ENCODE measurements at places on chromosomes 11 and 22.
A peak's percentile ranks its signal among the peaks of the same experiment; 100 is the strongest.

DNA sequence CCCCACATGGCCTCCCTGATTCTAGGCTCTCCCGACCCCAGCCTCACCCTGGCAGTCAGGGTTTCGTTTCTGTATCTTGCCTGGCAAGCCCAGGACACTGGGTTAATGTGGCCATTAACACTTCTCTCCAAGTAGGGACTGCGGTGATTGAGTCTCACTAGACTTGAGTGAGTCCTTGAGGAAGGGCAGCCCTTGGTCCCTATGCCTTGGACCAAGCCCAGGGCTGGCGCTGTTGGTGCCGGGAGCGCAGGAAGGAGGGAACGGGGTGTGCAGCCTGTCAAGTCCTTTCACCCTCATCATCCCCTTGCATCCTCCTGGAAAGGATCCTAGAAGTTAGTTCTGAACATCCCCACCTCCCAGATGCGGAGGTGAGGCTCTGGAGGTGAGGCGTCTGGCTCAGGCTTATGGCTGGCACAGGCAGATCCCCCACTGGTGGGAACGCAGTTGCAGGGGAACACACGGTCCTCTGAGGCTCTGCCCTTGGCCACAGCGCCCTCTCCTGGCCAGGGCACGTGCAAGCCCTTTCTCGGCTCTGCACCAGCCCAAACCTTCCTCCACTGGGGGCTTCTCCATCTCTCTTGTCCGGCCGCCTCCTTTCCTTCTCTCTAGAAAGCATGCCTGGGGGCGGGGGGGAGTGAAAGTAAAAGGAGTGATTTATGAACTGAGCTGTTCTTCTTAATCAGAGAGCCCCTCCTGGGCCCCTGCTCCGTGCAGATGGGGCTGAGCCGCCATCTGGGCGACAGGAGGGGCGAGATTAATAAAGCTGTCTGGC lies 56.7 kb downstream of the TP53I11 start:
- peak; percentile 53 for DNase-seq

DNA sequence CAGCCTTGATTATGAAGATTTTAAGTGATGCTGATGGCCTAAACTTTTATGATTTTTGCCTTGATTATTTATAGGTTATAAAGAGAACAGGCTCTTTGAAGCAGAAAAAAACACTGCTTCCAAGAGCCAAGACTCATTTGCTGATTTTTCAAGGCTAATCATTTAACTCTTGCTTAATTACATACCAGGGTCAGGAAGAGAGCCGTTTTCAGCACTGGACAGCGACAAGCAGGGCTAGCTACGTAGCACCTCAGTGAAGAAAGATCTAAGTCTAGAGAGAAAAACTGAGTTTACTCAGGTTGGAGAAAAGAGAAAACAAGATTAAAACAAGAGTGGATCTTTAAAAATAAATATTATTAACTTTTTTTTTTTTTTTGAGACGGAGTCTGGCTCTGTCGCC lies 615.4 kb upstream of the B3GAT1 start:
- DNase-seq = no peak

DNA sequence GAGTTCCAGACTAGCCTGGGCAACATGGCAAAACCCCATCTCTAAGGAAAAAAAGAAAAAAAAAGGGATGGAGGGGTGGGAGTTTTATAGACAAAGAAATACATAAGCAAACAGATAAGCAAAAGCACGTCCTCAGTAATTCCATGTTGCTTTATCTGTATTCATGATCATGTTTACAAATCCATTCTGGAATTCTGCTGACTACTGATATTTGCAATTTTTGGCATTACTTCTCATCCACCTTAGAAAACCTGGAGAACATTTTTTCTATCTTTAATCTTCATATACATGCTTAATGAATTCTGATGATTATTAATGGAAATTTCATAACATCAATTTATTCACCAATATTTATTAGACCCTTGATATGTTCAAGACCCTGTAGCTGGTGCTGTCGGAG lies 1.7 kb upstream of the FDX1 start:
- no peak for DNase-seq

- no peak for DNase-seq
These were observed 32.7 kb upstream of the MICAL2 start for GRCh38 chr11:12077535-12078280.

DNA sequence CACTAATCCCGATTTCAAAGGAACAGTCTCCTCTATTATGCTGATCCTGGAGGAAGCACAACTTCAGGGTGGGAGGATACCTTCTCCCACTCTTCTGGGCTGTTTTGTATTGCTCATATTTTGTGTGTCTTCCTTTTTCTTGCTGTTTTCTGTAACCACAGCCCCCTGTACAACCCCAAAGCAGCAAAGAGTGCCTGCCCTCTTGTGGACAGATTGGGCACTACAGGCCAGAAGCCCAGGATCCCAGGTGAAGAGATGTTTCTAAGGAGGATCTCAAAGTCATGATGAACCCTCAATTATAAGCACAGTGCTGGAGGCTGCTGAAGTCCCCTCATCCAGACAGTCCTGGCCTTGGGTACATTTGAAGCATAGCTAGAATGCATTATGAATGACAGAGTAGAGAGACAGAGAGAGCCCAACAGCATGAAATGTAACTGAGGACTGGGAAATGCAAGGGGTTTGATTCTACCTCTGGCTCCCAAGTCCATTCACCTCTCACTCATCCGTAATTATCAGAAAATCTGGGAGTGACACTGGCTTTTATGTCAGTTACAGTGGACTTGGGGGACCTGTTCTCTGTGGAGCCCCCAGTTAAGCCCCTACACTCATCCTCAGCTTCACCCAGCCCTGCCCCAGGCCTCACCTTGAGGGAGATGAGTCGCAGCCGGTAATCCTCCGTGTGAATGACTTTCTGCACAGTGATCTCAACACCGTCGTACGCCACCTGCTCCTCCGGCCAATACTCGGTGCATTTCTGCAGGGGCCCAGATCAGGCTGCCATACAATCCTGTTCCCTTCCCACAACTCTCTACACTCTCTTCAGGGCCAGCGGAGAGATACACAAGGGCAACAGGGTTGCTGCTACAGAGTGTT lies 6.2 kb upstream of the IGSF22 start:
- DNase-seq = no peak

GRCh38 chr11:1807264-1807995 lies 27.4 kb upstream of the SYT8 start:
- DNase-seq = no peak

- no peak for DNase-seq
These were observed 1.0 kb upstream of the LIF start for GRCh38 chr22:30247561-30247960.
